Stimulated activated naive CD4-positive, alpha-beta T cell treated with Interleukin-2 at 50 U/mL for 16 hours (primary cell): ENCODE measurements at places on chromosomes 2 and 18.

GRCh38 chr2:205984381-205984780 lies 101.6 kb downstream of the INO80D start:
- no peak for DNase-seq

DNA sequence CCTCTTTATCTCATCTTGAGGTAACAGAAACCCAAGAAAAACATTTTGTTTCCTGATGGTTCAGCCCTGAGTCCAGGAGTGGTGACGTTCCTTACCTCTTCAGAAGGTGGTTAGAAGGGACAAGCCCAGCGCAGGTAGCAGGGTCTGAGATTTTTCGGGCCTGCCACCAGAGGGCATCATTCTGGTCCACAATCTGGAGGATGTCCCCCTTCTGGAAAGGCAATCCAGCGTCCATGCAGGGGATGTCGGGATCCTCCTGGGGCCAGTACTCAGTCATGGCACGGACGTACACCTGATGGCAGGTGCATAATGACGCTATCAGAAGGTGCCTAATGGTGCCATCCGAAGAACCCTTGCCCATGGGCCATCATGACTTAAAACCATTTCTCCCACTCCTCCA lies 17.7 kb downstream of the MPP4 start:
- no peak for DNase-seq

DNA sequence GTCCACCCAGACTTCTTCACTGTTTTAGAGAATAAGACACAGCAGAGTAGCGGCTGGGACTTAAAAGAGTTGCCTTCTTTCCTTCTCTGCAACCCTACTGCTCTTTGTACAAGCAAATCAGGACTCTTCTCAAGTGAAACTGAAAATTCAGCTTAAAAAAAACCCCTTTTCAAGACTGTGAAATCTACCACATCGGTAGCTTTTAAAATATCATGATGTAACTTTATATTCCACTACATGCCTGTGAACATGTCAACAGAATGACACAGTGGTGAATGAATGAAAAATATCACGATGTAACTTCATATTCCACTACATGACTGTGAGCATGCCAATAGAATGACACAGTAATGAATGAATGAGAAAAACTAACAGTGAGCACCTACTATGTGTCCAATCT lies 53.4 kb downstream of the TCF4 start:
- DNase-seq = no peak

GRCh38 chr2:6967301-6967700 lies 50.1 kb downstream of the RNF144A start:
- DNase-seq = no peak

GRCh38 chr2:129796225-129796624 lies 183.2 kb upstream of the RAB6C start:
- DNase-seq = no peak

DNA sequence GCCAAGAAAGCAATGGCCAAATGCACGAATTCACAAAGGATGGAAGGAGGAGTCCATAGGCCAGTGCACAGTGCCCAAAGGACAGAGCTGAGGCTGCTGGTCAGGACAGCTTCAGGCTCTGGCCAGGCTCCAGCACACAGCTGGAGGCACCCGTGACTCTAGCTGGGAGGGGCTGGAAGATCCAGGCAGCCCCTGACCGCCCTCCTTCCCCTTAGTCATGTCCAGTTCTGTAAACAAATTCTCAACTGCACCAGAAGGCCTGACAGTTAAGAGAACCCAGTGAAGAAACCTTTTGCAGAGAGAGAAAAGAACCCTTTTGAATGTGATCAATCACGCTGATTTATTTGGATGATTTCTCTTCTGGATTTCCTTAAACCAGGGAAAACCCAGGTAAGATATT lies 7.7 kb upstream of the YWHAQ start:
- DNase-seq = no peak

DNA sequence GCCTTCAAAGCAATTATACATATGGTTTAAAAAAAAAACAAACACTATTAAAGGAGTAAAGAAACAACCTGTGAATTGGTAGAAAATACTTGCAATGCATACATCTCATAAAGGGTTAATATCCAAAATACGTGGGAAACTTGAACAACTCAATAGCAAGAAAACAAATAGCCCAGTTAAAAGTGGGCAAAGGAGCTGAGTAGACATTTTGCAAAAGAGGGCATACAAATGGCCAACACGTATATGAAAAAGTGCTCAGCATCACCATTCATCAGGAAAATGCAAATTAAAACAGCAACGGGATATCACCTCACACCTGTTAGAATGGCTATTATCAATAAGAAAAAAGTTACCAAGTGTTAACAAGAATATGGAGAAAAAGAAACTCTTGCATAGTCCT lies 298.3 kb upstream of the RBMS1 start:
- no peak for DNase-seq

GRCh38 chr18:58639751-58640427 lies 11.0 kb upstream of the ALPK2 start:
- no peak for DNase-seq

- no peak for DNase-seq
Measured at GRCh38 chr2:7161501-7161900, 244.3 kb downstream of the RNF144A start.

DNA sequence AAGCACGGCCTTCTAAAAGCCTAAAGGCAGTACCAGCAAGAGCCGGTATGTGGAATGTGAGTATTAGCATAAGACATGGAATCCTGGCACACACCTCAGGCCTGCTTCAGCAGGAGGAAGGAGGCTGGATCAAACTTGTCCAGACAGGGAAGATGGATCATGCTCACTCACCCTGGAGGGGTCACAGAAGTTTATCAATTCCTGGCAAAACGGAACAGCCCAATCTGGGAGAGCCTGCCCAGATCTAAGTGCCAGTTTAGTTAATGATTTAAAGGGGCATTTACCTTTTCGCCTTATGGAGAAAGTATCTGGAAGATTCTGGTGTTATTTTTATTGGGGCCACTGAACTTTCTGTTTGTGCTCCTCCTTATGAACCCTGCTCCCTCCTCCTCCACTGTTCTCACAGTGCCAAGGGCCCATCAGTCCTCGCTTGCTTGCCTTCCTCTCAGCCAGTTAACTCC lies 58.3 kb upstream of the NFE2L2 start:
- no peak for DNase-seq

- DNase-seq = no peak
Measured at GRCh38 chr2:206311026-206311425, 36.6 kb downstream of the ZDBF2 start.

DNA sequence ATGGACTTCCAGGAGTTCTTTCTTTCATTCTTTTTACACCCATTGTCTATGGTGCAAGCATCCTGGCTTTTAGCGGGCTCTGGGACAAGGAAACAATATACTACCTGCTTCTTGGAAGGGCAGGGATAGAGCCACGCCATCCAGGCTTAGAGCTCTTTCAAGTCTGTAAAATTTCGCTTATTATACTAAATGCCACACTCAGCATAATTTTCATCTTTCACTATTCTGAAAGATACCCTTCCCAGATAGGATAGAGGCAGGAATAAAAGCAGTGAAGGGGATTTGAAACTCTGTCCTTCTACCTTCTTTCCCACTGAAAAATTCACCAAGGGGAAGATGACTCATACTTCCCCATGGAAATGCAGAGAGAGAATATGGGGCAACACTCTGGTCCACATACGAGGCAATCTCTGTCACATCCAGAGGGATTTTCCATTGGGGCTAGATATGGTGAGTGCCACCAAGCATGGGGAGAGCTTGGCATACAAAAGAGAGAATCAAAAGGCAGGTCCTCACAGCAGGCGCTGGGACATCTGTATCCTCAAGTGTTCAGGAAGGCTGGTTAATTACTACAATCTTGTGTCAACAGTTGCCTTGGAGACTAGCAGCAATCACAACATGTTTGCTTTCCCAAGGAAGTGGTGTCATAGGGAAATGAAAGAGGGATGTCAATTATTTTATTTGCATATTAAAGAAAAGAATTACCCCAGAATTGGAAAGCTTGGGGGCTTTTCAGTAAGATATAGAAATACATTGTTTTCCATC lies 127.6 kb downstream of the TDRD15 start:
- DNase-seq = no peak

GRCh38 chr2:199973703-199974102 lies 18.3 kb downstream of the MAIP1 start:
- no peak for DNase-seq

GRCh38 chr2:120326066-120326465 lies 19.9 kb upstream of the INHBB start:
- DNase-seq = no peak

DNA sequence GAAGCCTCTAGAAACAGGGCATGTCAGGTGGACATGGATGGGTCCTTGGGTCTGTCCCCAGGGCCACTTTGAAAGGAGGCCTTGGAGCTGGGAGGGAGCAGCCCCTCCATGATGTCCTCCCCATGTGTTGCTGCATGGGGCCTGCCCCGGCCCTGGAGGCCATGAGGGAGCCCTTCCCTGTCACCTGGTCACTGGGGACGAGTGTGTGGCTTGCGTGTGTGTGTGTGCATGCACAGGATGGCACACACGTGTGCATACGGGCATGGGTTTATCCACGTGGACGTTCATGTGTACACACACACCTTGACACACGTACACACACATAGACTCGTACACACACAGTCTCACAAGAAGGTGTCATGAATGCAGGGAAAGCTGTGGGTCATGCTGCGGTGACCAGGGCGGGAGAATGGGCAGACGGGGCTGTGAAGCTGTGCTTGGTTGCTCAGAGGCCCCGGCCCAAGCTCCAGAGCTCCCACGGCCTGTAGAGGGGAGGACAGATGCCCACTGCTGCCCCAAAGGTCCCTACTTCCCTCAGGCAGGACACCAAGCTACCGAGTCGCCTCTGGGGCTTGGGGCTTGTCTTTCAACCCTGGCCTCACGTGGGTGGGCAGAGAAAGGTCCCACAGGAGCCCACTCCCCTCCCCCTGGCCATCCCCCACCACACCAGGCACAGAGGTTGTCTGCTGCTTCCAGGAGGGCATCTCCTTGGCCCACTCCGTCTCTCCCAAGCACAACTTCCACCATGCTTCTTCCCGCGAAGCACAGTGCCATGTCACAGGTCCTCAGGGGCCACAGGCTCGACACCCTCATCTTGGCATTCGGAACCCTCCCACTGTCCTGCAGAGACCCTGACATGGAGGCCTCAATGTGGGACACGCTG lies 42.3 kb upstream of the GPC1 start:
- DNase-seq = no peak
